Mesenteric fat pad (tissue), 1 donor: ENCODE measurements at places on chromosomes 7 and 10.
A peak's percentile ranks its signal among the peaks of the same experiment; 100 is the strongest.

DNA sequence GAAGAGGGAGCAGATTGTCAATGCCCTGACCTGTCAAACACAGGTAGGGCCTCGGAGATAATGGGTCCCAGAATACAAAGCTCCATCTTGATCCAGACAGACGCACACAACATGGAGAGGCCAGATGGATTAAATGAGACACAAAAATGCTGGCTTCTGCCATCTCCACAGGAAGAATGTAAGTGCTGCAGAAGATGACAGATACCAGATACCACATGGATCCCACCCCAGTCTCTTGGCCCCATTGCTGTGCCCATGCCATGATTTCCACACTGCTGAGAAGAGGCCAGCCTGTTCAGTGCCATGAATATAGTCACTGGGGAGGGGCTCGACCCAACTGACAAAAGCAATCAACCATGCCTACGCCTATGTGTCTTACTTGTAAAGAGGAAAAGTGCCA, 487.9 kb downstream of the PARD3 start:
- no peak for DNase-seq

GRCh38 chr10:127525686-127526085, 23.4 kb upstream of the NPS start:
- no peak for DNase-seq

DNA sequence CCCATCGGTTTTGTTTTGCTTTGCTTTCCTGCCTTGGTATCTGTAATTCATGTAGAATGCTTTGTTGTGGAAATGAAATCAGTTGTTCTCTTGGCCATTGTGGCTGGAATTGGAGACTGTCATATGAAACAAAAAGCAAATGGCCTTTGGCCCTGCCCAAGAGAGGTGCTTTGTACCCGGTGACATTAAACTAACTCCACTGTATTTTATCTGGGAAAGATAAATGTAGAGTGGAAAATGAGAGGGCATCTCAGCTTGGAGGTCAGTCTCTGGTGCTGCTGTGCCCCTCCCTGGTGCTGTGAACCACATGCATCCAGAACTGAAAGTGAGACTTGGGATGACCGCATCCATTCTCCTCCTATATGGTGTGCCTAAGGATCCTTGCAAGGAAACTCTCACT, 75.4 kb downstream of the CDK1 start:
- DNase-seq = no peak

DNA sequence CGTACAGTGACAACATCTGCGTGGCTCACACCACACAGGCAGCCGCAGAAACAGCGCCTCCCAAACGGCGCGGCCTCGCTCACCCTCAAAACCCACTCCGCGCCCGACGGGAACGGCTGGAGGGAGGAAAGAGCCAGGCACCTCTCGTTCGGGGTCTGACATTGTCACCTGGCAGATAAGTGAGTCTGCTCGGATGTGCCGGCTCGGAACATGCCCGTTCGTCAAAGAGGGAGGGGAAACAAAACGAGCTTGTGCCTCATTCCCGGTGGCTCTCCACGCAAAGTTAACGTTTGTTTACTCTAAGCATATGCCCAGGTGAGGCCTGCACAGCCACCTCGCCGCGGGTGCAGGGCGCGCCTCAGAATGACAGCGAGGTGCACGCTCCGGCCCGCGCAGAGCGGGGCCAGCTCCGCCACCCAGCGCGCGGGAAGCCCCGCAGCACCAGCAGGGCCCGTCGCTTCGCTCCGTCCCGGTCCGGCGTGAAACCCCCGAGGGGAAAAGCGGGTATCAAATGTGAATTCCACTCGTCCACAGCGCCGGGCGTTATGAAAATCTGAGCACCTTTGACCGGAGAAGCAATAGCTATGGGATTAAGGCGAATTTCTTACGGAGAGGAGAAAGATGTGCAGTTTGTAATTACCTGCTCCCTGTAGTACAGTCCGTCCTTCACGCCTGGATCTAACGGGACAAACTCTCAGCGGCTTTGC, 13.1 kb downstream of the CNPY1 start:
- no peak for DNase-seq

GRCh38 chr10:114719311-114719710, 61.2 kb upstream of the ABLIM1 start:
- no peak for DNase-seq

GRCh38 chr10:130202984-130203621, 66.9 kb downstream of the GLRX3 start:
- DNase-seq = no peak

DNA sequence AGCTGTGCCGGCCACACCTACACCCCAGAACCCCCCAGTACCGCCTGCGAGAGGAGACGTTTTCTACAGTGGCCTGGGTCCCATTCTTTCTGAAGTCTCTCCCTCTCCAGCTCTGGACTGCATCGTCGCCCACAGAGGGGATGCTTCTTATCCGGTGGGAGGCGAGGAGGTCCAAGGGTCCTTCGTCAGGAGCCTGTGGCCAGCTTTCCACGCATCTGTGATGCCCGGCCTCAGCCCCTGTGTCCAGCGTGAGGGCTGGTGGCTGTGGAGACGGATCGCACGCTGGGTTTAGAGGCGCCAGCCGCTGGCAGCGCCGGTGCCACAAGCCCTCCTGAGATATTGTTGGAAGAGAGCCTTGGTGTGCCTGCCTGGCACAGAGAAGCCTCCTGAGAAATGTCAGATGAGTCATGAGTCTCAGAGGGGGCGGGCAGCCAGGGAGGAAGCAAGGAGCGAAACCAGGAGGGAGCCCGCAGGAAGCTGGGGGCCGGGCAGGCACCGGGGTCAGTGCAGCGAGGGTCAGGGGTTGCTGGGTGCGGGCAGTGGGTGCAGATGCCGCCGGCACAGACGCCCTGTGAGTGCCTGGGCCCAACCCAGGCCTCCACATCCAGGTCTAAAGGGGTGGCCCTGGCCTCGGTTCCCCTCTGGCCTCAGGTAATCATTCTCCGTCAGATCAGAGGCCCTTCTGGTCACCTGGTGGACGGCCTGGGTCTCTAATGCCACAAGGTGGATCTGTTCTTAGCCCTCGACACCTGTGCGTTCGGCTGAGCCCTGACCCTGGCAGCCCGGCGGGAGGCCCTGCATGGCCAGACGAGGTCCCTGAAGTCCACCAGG, 86.0 kb upstream of the DIP2C start:
- DNase-seq = peak; percentile 88

GRCh38 chr10:36254199-36254598, 612.1 kb upstream of the FZD8 start:
- DNase-seq = peak; percentile 89

GRCh38 chr10:93746844-93747284, 10.9 kb upstream of the LGI1 start:
- DNase-seq = no peak

DNA sequence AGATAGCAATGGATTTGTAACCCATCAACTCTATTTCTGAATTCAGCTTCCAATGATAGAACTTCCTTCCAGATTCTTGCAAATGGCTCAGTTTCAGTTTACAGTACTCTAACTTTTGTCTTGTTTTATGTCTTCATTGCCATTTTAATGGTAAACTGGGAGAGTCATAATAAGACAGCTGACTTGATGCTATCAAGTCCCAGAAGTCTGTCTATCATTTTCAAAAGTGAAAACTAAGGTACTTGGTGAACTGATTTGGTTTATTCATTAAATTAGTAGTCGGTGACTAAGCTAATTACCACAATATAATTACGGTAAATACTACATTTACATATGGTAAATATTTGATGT, 25.0 kb downstream of the RTKN2 start:
- no peak for DNase-seq

DNA sequence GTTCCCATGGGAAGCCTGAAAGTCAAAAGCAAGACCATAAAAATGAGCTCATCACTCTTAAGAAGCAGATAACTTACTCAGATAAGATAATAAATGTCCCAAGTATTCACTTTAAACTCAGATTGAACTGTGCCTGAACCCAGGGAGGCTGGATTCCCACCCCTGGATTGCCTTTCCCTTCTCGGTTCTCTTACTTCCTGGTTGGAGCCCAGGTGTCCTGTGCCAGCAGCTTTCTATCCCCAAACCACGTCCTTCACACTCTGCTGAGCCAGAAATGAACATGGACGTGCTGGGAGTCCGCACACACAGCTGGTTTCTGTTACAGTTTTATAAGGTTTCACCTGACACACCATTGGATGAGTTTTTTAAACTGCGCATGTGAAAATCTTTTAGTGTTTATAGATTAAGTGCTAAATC, 636.2 kb upstream of the IGFBP3 start:
- DNase-seq = no peak

DNA sequence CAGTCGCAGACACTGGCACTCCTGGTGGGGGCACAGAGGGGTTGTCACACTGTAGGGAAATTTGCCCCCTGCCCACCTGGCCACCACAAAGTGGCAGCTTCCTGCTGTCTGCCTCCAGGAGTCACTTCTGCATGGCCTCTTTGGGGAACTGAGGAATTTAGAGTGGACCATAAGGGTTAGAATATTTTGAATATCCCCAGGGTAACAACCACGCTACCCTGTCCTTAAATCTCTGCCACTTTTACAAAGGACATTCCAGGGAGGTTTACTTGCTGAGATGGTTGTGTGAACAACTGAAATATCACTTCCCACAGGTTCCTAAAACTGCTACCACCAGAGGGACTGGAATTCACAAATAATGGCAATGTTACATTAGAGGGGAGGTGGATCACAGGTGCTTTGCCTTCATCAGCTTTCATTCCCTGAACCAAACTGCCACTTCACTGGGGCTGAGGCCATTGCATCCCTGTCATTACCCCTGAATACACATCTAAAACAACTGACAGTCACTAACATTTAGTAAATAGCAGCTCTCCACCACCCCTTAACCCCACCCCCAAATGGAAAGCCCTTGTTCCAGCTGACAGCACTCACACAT, 88.1 kb upstream of the IFRD1 start:
- no peak for DNase-seq

GRCh38 chr10:100518761-100519241, 860 bp downstream of the SEC31B start:
- DNase-seq = no peak

GRCh38 chr7:44964384-44964830, 14.4 kb downstream of the MYO1G start:
- DNase-seq = no peak

DNA sequence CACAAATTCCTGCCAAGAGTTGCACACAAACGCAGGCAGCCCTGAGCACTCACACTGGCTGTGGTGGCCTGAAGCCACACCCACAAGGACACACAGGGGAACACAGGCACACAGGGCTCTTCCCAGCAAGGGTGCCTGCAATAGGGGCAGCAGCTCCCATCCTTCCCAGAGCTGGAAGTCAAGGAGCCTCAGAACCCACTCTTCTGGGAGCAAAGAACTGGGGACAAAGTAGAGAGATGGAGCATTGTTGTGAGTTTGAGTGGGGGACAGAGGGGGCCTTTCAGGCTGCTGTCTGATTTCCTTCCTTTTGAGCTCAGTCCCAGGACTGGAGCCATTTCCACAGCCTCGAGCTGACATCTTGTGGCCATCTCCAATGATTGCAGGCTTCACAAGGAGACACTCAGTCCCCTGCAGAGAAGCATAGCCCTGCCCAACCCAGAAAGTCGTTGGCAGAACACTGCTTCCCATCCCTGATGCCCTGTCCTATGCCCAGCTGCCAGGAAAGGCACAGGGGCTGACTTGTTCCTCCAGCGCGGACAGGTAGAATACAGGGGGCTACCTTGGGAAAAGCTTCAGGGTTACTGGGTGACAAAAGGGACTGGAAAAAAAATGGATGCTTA, 34.4 kb upstream of the SLF2 start:
- DNase-seq = no peak

- no peak for DNase-seq
These were observed 1080.6 kb upstream of the LRRN3 start for GRCh38 chr7:110010359-110010758.

DNA sequence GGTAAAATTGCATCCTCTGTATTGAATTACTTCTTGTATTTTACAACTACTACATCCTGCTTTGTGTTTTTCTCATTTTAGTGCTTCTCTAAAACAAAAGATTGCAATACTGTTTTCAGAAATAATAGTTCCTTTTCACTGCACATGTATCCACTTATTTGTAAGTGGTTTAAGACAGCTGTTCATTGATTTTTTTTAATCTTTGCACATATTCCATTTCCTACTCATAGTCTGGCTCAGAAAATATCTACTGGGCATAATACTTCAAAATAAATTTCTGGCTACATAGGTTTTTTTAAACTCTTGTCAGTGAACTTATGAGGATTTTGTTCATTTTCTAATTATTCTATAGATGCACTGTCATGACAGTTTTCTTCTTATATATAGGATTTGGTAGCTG, 54.8 kb downstream of the SND1 start:
- DNase-seq = no peak

- DNase-seq = no peak
These were observed 1.3 kb upstream of the ARID5B start for GRCh38 chr10:61899997-61900828.

- no peak for DNase-seq
These were observed 34.5 kb downstream of the TSPAN14 start for GRCh38 chr10:80488539-80489066.

DNA sequence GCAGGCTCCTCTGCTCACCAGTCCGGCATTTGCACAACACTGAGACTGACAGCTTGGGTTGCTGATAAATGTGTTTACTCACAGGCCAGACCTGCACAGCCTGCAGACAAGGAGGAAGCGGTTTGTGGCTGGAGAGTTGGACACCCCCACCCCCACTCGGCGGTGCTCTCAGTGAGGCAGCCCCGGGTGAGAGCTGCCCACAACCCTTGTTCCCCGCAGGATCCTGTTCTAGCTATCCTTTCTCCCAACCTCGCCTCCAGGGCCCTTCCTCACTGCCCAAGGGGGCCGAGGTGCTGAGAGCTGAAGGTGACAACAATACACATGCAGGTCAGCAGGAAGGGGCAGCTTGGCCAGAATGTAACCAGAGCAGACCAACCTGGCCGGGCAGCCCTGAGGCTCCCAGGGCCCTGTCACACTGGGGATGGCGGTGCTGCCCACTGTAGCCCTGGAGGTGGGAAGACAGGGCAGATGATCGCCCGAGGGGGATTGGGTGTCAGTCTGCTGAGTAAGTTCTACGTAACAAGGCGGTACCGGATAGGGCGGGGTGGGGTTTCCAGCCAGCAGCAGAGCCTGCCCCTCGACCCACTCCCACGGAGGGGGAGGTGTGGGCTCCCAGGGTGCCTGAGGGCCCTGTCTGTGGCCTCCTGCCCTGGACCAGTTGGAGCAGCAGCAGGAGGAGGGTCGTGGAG, 2.1 kb upstream of the ADAM8 start:
- no peak for DNase-seq

GRCh38 chr10:124842721-124843120, 41.1 kb downstream of the ABRAXAS2 start:
- no peak for DNase-seq

DNA sequence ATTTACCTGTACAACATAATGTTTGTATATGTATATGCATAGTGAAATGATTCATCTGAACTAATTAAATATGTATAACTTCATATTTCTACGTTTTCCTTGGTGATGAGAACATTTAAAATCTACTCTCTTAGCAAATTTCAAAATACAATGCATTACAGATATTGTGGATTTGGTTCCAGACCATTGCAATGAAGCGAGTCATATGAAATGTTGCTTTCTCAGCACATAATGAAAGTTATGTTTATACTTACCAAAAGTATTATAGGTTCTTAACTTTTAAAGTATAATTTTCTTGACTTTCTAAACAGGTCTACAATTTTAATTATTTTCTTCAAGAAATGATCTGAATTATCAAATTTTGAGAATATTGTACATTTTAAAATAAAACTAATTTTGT, 189.2 kb downstream of the CSTF2T start:
- no peak for DNase-seq

GRCh38 chr10:93999401-93999851, 5.7 kb downstream of the PLCE1 start:
- DNase-seq = no peak

GRCh38 chr10:49830846-49831245, 68.7 kb upstream of the OGDHL start:
- no peak for DNase-seq
